Osteoblast (primary cell): ENCODE measurements at places on chromosomes 6 and 20. TPM values are rescaled to one million over a fixed set of nuclear protein-coding genes. Genes with fewer than 3 reads are reported as not detected.

RIPK1 gene
- total RNA-seq, result 28.0 and 29.3 TPM in 2 replicates

ADGB gene
- under 0.01 TPM in 1 of 2 replicates, not detected in the other for total RNA-seq

BPIFB2 gene
- total RNA-seq, result not detected in 2 replicates

CRISP3 gene
- total RNA-seq, result not detected in 2 replicates

COL9A3 gene
- not detected in 2 replicates for total RNA-seq
